ENCODE measurements at places on chromosomes 2 and 18.

GRCh38 chr2:38430597-38431207, 53.6 kb upstream of the ATL2 start:
- no peak for DNase-seq

GRCh38 chr18:73944715-73945114, 202.9 kb downstream of the FBXO15 start:
- DNase-seq, result no peak

DNA sequence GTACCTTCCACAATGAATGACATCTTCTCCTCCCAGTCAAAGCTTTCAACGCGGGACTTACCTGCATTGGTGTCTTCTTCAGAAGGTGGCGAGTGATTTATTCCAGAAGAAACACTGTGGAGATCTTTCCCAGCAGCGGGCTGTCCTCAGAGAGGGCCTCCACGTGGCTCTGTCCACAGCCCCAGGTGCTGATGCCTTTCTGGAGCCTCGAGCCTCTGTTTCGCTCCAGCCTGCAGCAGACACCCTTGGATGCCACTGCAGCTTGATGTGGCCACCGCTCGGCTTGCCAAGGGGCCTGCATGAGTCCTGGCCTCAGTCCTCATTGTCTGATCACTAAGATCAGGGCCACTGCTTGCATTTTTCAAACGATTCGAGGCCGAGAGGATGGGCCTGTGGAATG, 46.6 kb upstream of the GALR1 start:
- DNase-seq, result no peak

- no peak for DNase-seq
These were observed 246.4 kb downstream of the VAPA start for GRCh38 chr18:10160251-10160650.

All from inflammatory macrophage treated with lipopolysaccharide for 4 hours (primary cell).